ENCODE measurements at places on chromosomes 7 and 10.

- DNase-seq, result no peak
Observed at GRCh38 chr10:44723082-44723481, 188.1 kb upstream of the TMEM72 start.

DNA sequence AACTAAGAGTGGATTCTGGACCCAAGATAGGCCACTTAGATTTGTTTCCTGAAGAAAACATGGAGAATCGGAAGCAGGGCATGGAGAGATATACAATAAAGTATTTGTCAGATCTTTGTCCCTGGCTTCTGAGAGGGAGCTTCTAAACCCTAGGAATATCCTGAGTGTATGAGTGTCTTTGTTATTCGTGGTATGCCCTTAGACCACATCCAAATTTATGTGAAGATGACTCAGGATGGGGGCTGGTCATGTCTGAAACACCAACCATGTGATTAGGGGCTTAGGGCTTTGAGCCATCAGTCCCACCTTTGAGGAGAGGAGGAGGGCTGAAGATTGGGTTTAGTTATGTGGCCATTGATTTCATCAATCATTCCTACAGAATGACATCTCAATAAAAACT, 69.7 kb upstream of the PLPP4 start:
- no peak for DNase-seq

- DNase-seq, result no peak
Observed at GRCh38 chr10:132407846-132408278, 10.9 kb downstream of the PWWP2B start.

DNA sequence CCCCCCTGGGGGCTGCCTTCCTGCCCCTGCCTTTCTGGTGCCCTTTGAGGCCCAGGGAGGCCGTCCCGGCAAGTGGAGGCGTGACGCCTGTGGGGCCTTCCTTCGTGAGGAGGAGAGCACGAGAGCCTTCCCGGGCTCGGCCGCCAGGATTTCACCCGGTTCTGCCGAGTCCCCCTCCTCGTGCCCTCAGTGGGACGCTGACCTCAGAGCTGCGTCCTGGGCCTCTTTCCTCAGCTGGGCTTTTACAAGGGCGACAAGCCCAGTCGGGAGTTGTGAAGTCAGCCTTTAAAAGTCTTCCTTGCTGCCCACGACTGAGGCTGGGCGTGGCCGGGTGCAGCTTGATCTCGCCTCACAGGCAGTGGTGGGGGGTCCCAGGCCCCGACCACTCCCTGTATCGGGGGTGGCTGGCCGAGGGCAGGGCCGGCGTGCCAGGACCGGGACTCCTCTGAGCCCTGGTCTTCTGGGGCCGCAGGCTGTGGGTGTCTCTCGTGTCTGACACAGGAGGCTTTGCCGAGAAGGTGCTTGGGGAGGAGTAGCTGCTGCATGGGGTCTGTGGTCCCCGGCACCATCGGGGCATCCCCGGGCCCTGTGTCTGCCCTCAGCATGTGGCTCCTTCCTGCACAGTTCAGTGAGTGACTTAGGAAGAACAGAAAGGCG, 41.8 kb downstream of the FAM20C start:
- DNase-seq, result no peak

GRCh38 chr7:118152149-118152548, 31.8 kb upstream of the LSM8 start:
- no peak for DNase-seq

DNA sequence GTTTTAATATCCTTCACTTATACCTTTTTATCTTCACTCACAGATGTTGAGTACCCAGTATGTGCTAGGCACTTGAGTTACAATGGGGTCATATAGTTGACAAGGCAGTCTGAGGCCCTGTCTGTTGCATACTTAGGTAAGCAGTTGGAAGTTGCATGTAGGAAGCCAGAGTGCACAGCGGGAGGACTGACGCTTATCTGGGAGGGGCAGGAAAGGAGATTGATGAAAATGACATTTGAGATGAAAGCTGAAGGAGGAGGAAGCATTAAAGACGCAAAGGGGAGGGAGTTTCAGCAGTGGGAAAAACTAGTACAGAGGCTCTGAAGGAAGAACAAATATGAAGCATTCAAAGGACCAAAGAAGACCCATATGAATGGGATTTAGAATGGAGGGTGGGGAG, 266.2 kb downstream of the HTR7 start:
- DNase-seq, result no peak

DNA sequence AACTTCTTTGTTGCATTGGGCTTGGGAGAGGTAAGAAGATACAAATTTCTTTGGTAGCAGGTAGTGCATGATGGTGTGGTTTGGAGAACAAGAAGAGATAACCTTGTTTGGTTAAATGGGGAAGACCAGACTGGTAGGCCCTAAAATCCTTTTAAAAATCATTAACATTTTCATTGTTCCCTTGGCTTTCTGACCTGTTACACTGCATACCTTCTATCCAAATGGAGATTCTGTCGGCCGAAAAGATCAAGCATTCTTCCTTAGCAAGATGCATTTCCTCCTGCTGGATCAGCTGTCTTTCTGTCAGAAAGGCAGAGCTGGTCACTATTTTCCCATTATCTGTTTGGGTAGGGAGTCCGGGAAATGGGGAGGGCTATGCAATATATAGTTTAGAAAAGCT, 33.7 kb downstream of the AGK start:
- no peak for DNase-seq

GRCh38 chr10:131857156-131858117, 43.4 kb upstream of the PPP2R2D start:
- DNase-seq, result no peak

- DNase-seq, result no peak
Observed at GRCh38 chr10:77514870-77515269, 122.7 kb downstream of the KCNMA1 start.

DNA sequence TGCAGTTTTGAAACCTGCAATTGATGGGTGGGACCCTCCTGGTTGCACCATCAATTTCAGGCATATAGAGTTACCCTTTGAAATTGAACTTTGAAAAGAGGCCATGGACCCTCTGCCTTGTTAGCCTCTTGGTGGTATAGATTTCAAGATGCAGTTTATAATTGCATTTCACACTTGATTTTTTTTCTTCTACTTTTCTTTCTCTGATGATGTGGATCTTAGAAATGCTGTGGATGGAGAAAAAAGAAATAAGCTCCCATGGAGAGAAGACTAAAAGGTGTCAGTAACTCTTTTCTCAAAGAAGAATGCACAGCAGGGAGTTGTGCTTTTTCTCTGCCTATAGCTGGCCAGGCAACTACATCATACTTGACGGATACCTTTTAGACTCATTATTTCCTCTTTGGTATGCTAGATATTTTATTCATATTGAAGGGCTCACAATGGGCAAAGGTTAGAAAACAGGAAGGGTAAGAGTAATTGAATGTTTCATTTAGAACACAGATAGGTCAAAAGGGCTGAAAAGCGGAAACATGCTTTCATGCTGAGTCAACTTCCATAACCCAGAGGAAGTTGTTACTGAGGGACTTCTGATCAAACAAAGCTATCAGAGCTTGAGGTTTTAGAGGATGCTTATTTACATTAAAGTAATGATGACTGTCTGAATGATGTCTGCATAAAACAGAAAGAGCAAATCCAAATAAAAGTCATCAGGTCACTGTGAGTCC, 773.2 kb upstream of the LRRN3 start:
- DNase-seq, result no peak

DNA sequence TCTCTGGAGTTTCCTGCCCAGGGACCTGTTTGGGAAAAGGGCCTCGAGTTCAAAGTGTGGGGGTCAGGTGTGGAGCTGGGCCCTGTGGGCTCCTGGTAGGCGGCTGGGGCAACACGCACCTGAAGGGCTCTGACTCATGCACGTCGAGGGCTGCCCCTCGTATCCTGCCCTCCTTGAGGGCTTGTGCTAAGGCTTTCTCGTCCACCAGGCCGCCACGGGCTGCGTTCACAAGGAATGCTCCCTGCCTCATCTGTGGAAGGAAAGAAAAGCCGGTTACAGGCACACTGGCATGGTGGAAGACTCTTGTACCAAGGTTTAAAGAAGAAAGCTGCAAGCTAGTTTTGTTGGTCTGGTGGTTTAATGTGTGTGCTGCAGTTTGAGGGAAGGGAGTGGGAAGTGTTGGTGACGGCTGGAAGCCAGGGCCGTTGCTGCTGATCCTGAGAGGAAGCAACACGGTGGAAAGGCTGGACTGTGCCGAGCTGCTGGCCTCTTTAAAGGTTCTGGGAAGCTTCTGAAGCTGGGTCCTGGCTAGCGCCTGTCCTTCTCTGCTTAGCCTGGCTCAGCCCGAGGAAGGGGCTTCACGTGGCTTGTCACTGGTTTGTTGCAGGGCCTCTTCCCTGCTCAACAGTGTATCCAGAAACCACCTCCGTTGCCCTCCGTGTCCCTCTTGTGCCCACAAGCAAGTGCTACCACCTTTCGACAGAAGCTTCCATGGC, 52.0 kb downstream of the ZRANB1 start:
- DNase-seq, result no peak

- no peak for DNase-seq
Observed at GRCh38 chr7:102111061-102112041, 175.3 kb upstream of the SH2B2 start.

DNA sequence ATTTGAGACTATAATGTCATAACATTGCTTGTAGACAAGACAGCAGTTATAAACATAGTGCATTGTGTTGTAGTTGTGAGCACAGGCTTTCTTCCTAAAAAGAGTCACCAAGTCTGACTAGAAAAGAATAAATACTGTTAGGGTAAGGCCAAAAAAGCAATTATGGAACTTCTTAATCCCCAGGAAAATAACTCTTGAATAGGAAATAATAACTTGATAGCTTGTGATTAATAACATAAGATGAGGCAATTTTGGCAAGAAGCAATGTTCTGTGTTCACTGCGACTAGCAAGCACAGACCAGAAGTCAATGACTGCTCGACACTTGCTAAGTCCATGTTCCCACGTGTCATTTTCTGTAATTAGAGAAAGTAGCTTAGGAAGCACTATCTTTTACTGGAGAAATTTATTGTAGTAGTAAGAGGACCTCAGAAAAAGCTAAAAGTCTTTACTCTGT, 97.1 kb downstream of the AGMO start:
- no peak for DNase-seq

DNA sequence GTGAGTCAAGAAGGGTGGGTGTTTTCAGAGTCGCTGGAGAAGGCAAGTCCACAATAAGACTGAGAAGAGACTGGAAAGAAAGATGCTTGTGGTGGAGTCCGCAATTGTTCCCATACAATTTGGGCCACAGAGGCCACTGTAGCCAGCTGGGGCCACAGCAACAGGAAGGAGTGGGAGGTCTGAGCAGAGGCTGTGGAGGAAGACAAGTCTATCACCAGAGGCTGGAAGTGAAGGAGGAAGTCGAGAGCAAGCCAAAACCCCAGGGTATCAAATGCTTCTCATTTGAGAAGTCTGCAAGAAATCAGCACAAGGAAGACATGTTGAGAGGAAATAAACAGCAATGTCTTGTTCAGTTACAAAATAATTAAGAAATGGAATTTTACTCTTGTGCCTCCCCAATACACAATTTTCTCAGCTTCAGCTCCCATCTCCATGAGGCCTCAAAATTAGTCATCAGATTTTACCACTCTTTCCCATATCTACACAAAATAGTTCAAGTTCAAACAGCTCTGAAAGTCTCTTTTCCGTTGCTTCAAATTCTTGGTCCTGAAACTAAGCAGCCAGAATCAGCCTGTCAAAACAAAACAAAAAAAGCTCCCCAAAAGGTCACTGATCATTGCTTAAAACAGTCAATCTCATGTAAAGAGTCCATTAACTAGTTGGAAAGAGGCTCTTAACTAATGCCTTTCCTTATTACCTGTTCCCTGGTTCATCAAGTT, 31.6 kb downstream of the SLC16A12 start:
- no peak for DNase-seq

- DNase-seq, result no peak
Observed at GRCh38 chr10:944034-944831, 12.7 kb upstream of the LARP4B start.

DNA sequence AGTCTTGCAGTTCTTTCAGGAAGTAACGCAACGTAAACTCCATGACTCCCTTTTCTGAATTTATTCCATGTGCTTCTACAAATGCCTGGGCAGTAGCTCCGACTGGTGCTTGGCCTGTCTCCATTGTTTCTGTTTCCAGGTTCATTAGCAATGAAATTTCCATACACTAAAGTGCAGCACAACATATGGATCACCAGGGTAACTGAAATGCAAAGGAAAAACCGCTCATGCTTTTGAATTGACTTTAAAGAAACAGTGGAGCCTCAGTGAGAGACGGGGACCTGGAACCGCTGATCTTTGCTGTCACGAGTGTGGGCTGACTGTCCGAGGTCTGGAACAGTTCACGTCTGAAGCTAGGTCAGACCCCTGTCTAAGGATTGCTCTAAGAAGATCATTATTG, 126.5 kb upstream of the IGFBP3 start:
- no peak for DNase-seq

- no peak for DNase-seq
Observed at GRCh38 chr7:86407291-86407690, 236.4 kb upstream of the GRM3 start.

DNA sequence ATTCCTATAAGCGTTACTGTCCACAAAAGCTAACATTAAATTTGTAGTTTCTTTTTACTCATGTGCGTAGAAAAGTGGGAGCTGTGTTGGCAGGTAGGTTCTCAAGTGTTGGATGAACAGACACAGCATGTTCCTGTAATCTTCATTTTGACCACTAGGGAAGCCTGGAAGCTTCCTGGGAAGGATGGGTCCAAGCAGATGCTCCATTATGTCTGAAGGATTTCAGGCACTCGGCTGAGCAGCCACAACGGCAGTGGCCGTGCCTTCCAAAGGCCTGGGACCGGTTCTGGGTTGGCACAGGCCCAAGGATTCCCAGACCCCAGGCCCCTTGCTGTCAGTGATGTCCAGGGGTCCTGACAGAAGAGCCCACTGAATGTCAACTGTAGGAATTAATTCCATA, 386.3 kb downstream of the TNS3 start:
- no peak for DNase-seq

DNA sequence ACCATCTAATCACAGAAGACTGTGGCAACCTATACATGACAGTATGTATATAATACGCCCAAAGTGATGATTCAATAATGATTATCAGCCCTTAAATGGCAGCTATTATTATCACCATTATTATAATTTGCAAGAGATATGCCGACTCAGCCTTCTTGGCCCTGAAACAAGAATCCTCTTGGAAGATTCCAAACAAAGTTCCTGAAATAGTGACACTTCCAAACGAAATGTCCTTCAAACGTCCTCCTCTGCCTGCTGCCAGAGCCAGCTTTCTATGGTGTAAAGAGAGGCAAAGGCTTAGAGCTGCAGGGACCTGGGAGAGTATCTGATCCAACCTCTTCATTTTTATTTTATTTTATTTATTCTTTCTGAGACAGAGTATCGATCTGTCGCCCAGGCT, 36.0 kb downstream of the NRAP start:
- no peak for DNase-seq
